ENCODE measurements at places on chromosomes 7 and 10.

DNA sequence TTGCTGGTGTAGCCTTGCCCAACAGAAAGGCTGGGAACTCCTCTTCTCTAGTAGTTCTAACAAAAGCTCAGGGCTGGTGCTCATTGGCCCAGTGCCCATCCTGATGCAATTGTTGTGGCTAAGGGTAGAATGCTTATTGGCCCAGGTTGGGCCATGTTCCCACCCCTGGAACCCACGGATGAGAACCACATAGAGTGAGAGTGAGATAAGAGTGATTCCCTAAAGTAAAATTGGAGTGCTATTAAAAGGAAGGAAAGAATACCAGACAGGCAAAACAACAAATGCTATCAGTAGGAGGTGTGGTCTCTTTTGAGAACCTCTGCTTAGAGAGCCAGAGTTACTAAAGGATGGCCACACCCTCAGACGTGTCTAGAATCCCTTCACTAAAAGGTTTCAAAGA is 49.2 kb downstream of the LGI1 start:
- no peak for DNase-seq

DNA sequence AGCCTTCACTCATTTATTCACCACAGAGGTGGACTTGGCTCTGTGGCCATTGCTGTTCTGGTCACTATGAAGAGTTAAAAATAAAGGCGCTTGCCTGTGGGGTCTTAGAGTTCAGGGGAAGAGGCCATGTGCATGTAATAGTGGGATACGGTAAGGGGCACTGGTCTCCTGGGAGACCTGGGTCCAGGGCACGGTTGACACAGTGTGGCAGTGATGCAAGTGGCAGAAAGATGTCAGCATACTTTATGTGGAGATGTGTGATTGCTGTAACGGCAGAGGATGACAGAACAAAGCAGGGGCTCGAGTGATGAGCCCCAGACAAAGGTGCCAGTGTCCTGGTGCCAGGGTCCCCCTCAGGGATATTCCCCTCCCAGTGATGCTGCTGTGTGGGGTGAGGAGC is 8.6 kb downstream of the ZSCAN25 start:
- no peak for DNase-seq

DNA sequence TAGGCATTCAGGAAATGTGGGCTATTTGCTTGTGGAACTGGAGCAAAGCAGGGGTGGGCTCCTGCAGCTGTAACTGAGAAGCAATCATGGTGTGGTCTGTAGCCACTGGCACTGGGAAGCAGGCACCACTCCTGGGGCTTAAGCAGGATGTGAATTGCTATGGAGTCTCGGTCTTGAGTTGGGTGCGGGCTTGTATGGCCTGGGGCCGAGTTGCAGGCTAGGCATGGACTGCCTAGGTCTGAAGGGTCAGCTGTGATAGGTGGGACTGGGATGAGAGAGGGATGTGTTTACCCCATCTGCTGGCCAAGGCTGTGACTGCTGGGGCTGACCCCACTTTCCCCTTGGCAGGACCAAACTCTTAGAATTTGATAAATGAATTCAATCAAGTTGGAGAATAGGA is 43.0 kb downstream of the ADCY1 start:
- DNase-seq, result no peak

GRCh38 chr7:157401567-157402387 is 65.0 kb downstream of the DNAJB6 start:
- peak; percentile 14 for DNase-seq

DNA sequence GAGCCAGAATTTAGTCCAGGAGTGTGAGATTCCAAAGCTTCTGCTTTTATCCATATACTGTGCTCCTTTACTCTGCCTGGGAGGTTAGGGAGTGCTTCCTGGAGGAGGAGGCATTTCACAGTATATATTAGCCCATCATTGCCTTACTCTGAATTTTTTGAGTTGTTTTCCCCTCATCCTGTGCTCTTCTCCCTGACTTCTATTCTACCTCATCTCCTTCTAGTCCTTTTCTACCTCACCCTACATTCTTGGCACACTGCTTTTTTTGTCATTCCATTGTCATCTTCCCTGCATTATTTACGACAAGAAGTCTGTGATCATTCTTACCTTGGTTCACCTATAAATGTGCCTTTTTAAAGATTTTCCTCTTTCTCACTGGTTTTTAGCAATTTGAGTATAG is 21.3 kb downstream of the STK17A start:
- DNase-seq, result no peak

GRCh38 chr7:132286836-132287235 is 289.4 kb downstream of the PLXNA4 start:
- no peak for DNase-seq

GRCh38 chr10:83649471-83649870 is 489.8 kb upstream of the GHITM start:
- DNase-seq, result no peak

DNA sequence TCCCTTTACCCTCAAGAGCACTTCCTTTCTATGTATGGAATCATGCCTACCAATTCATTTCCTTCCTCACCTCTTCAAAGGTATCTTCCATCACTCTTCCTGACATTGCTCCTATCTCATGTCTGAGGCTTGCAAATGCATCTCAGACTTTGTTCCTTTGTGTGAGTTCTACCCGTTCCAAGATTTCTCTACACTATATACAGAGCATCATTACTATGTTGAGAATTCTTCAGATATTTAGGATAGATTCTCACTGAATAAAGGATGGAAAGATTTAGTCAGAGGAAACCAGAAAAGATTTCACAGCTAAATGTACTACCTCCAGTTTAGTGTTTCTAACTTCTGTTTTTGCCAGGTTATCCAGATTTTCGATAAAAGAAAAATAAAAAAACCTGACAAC is 462.7 kb downstream of the PHTF2 start:
- no peak for DNase-seq

- DNase-seq, result no peak
Observed at GRCh38 chr10:116590590-116591444, at the start of gene PNLIPRP1. PNLIPRP1 (plus strand) TSS chr10:116590959; CDS start chr10:116591130, 171 bp downstream.

GRCh38 chr7:31084226-31084625 is 32.1 kb downstream of the ADCYAP1R1 start:
- DNase-seq, result no peak

DNA sequence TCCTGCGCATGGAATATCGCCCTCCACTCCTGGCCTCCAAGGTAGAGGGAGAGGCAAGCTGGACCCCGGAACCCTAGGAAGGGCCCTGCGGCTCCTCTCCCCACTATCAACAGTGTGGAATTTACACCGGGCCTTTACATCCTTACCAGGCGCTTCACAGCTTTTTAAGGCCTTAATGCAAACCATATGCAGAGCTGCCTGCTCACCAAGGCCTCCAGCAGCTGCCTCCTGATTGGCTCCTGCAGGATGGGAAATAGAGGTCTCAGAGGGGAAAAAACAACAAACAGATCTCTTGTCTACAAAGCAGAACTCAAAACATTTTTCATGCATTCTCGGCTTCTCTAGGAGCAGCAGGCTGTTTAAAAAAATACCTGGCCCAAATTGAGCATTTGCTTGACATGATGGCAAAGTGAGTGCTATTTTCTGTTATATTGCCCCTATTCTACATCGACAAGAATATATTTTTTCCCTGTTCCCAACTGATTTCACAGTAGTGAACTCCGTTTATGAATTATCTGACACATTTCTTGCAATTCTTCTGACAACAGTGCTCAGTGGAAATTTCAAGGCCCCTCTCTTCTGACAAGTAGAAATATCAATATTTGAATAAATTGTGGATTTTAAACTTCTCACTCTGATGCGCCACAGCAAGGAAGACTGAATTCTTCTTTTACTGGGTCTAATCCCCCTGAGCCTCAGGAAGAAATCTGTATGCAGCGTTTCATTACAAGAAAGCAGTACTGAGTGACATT is 51.7 kb downstream of the EBF3 start:
- no peak for DNase-seq

DNA sequence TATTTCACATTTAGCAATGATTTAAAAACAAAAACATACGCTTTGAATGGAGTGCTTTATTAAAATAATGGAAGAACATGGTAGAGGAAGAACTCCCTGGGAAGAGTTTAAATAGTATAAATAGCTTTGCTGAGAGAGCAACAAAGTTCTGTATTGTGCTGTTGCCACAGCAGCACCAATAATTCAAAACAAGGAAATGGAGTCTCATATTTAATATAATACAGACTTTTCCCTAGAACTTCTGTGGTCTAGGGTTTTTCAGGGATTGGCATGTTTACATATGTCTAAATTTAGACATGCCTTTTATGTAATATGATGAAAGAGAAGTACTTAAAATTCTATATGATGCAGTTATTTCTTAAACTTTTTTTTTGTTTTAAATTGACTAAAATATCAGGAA is 217.2 kb upstream of the HDAC9 start:
- no peak for DNase-seq

- DNase-seq, result no peak
Observed at GRCh38 chr10:129870961-129871621, 93.0 kb downstream of the EBF3 start.

- DNase-seq, result no peak
Observed at GRCh38 chr7:122301858-122302760, 2.4 kb downstream of the FEZF1 start.

GRCh38 chr7:13307040-13307439 is 619.6 kb downstream of the ARL4A start:
- DNase-seq, result no peak

- peak; percentile 62 for DNase-seq
Observed at GRCh38 chr10:11685787-11686218, 56.4 kb upstream of the ECHDC3 start.

- no peak for DNase-seq
Observed at GRCh38 chr7:66296557-66296956, 91.4 kb downstream of the TPST1 start.

DNA sequence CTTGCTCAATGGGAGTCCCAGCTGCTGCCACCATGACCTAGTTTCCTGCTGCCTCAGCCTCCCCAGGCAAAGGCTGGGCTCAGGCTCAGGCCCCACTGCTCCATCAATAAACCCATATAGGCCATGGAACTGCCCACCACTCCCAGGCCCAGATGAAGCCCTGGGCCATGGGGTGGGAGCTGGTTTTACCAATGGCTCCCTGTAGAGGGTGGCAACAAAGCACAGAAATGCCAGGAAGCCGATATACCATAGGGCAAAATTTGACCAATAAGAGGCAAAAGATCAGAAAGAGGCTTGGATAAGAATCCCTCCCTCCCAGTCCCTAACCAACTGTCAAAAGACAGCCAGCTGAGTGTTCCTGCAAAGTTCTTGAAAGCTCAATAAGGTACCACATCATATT is 101.8 kb upstream of the DOCK1 start:
- no peak for DNase-seq

GRCh38 chr7:120207037-120207436 is 65.9 kb upstream of the KCND2 start:
- no peak for DNase-seq

DNA sequence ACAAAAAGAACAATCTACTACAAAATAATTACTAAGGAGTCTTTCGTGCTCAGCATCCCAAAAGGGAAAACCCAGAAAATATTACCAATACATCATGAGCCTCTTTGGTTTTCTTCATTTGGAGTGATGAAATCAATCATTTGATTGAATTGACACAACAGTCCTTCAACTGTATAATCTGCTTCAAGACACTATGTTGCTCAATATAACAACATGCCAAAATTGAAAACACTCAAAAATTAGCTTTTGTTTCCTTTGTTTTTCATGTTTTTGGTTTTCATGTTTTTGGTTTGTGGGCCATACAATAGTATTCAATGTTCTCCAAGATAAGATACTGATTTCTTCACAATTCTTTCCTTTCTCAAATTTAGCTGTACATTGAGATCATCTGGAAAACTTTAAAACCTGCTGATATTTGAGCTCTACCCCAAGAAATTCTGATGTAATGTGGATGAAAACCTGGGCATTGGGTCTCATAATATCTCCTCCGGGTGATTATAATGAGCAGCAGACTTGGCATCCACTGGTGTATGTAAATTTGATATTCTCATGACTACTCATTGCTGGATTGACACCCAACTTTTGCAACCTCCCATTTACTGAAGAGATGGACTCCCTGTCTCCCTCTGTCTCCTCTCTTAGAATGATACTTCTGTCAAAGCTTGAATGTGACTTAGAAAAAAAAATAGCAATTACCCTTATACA is 4.6 kb downstream of the SOSTDC1 start:
- DNase-seq, result no peak

DNA sequence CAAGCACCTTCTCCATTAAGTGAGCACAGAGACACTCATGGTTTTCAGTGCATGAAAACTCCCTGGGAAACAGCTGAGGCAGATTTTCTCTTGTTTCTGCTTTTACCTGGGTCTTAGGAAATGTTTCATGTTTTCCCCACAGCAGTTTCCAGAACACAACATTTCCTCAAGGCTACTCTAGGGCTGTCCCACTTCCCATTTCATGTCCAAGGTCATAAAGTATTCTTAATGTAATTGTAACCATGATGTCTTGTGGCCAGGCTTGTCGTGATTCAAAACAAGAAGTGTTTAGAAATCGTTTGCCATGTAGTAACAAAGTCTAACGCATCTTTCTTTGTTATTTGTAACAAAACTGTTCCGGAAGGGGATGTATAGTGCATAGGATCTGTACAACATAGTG is 83.8 kb upstream of the NRP1 start:
- DNase-seq, result no peak

DNA sequence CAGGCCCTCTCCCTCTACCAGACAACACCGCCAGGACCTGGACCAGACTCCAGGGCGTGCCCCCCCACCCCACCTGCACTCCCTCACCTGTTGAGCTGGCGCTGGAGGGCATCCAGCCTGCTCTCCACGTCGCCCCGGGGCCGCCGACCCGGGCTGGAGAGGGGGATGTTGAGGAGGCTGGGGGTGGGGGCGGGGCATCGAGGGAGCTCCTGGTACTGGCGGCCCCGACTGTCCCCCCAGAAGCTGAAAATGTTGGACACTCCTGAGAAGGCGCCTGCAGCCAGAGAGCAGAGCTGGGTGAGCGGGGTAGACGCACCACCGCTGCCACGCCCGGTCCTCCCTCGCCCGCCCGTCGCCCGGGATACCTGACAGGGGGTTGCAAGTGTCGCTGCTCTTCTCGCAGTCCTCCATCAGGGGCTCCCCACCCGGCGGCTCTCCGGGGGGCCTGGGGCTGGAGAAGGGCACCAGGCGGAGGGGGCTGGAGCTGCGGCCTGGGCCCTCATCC is 30.8 kb downstream of the KCNH2 start:
- DNase-seq, result peak; percentile 13

DNA sequence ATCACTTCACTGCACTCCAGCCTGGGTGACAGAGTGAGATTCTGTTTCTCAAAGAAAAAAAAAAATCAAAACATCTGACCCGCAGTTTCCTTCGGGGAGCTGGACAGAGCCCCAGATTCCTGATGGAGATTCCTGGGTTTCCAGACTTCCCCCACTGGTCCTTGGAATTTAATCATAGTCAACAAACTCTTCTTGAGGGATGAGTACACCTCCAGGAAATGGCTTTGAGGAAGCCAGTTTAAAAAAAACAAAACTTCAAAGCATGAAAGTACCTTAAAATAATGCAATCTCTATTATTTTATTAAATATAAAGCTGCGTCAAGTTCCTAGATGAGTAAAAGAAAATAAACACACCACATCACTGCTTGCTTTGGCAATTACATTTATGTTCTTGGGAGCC is 1.2 kb upstream of the MAD1L1 start:
- DNase-seq, result no peak

- DNase-seq, result no peak
Observed at GRCh38 chr10:50453940-50454339, 169.8 kb downstream of the SGMS1 start.

- DNase-seq, result no peak
Observed at GRCh38 chr10:128525444-128525843, 399.2 kb upstream of the MKI67 start.

GRCh38 chr7:77699056-77699455 is 2.8 kb downstream of the RSBN1L start:
- DNase-seq, result no peak

- no peak for DNase-seq
Observed at GRCh38 chr10:24205821-24206220, 3.1 kb upstream of the KIAA1217 start.

- no peak for DNase-seq
Observed at GRCh38 chr7:17528636-17529035, 230.2 kb downstream of the AHR start.
